Type B pancreatic cell (in vitro differentiated cells): ENCODE measurements at places on chromosomes 12 and 14. TPM values are rescaled to one million over a fixed set of nuclear protein-coding genes. Genes with fewer than 3 reads are reported as not detected.

- no peak for DNase-seq
- peaks cover 34% of the 10 kb centered on the region for H3K27me3 ChIP-seq
- no peak overlapping the region for H3K27ac ChIP-seq
Observed at GRCh38 chr12:48489012-48489411, 6.7 kb downstream of the C12orf54 start.

DNA sequence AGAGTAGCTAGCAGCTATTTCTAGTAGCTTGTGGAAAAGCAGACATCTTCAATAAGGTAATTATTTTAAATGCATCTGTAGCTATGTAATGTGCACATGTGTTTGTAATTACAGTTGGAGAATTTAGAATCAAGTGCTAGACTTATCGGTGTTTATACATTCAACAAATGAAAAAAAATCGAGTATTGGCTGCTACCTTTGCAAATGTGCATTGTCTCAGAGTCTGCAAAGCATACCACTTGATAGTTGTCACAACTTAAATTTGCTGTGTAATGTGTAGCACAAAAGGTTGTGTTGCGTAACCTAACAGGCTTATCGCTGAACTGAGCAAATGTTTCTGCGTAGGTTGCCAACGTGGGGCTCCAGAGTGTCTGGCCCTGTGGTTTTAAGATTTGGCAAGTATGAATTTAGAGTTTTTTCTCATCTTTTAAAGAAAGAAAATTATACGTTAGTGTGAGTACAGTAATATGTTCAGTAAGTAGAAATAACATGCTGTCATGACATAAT is 44.3 kb downstream of the TMTC2 start:
- DNase-seq = no peak
- no peak overlapping the region for H3K27ac ChIP-seq
- H3K36me3 ChIP-seq = peaks cover 22% of the 10 kb centered on the region
- H3K4me3 ChIP-seq = no peak overlapping the region
- H3K4me1 ChIP-seq = peaks cover 4% of the 10 kb centered on the region
- no peaks in the 10 kb centered on the region for H3K27me3 ChIP-seq

DNA sequence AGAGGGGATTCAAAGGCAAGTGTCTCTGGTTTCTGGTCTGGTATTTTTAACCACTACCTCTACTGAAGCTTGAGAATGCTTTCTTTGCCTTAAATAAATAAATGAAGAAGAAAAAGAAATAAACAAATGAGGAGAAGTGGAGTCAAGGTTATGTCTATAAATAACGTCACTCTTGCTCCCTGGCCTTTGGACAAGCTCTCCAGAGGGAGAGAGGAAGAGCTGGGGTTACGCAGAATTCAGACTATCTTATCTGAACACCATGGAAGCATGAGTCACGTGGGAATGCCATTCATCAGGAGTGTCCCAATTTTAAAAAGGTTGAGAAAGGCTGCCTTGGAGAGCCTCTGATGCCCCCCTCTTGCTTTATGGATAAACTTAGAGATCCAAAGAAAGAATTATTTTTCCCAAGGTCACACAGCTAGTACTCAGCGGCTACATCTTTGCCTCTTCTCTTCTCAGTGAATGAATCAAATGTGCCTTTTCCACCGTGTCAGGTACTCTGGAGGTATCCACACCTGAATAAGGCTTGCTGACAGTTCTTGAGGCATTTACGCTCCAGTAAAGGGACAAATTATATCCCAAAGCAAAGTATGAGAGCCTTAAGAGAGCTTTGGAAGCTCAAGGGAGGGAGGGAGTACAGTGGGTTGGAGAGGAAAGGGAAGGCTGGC is 12.9 kb upstream of the MSI1 start:
- DNase-seq = no peak
- no peak overlapping the region for H3K4me3 ChIP-seq
- H3K27ac ChIP-seq = no peak overlapping the region
- H3K36me3 ChIP-seq = no peaks in the 10 kb centered on the region

GRCh38 chr12:42698213-42698612 is 108.7 kb upstream of the PRICKLE1 start:
- no peak overlapping the region for H3K27ac ChIP-seq
- H3K4me3 ChIP-seq = no peak overlapping the region
- H3K4me1 ChIP-seq = peaks cover 5% of the 10 kb centered on the region
- no peak for DNase-seq
- H3K27me3 ChIP-seq = no peaks in the 10 kb centered on the region

- H3K4me1 ChIP-seq = peaks cover 10% of the 10 kb centered on the region
- peak within 1 kb of the TSS; percentile 65 for H3K27ac ChIP-seq
- H3K4me3 ChIP-seq = peak within 1 kb of the TSS; percentile 88
- no peak for DNase-seq
- H3K27me3 ChIP-seq = peaks cover 97% of the 10 kb centered on the region
Observed at GRCh38 chr12:106582641-106583230, at the start of gene RFX4. Gene RFX4, plus strand, starts transcription at chr12:106583004. Its CDS starts 317 bp downstream, at chr12:106583321.

Gene MARCHF9
- 15.0 and 20.1 TPM in 2 replicates for total RNA-seq

DNA sequence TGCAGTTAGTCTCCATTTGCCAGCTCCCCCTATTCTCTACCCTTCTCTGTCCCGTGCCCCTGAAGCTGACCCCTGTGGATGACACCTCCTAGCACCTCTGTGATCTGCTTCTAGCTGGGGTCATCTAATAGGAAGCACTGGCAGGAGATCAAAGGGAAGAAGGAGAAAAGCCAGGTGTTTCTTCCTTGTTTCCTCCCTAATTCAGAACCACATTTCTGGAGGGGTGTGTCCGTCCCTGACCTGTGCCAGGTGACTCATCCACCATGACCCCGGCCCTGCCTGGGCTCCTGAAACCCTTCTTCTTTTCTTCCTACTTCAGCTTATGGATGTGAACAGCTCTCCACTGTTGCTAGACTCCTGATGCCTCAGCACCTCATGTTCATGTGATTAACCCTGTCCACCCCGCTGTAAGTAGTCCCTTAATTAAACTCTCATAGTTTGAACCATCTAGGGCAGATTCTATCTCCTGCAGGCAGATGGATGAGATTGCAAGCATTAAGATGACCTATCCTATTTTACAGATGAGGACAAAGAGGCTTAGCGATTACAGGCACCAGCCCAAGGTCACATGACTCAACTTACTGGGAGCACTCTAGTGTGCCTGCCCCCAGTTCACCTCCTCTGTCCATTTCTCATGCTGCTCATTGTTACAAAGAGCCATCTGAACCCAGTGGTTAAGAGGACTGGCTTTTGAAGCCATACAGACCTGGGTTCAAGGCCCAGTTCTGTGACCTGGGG is 770.5 kb downstream of the MED13L start:
- H3K4me1 ChIP-seq = peaks cover 47% of the 10 kb centered on the region
- no peak for DNase-seq
- no peak overlapping the region for H3K4me3 ChIP-seq
- no peaks in the 10 kb centered on the region for H3K27me3 ChIP-seq
- H3K36me3 ChIP-seq = peaks cover 4% of the 10 kb centered on the region

Gene NELL2
- total RNA-seq = 10.4 and 27.1 TPM in 2 replicates

DNA sequence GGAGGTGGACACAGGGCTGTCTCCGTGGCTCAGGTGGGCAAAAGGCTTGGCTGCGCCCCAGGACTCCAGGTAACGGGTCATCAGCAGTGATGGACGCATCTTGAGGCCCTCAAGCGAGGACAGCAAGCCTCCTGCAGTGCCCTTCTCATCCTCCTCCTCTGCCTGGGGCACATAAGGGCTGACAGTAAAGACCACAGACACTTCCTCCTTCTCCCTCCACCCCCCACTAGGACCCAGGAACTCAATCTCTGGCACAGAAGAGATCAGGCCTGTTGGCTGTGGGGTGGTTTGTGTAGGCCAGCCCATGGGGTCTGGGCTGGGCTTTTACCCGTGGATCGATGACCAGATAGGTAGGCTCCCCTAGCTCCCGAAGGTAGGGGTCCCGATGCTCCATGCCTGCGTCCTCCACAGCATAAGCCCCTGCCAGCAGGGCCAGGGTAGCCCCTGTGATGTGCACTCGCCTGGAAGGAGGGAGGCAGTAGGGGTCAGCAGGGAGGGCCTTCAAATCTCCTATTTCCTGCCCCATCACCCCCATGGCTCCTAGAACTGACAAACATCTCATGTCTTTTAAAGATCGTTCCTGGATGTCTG is 5.7 kb downstream of the ADCY4 start:
- H3K27me3 ChIP-seq = peaks cover 42% of the 10 kb centered on the region
- H3K27ac ChIP-seq = no peak overlapping the region
- peaks cover 13% of the 10 kb centered on the region for H3K4me1 ChIP-seq

DNA sequence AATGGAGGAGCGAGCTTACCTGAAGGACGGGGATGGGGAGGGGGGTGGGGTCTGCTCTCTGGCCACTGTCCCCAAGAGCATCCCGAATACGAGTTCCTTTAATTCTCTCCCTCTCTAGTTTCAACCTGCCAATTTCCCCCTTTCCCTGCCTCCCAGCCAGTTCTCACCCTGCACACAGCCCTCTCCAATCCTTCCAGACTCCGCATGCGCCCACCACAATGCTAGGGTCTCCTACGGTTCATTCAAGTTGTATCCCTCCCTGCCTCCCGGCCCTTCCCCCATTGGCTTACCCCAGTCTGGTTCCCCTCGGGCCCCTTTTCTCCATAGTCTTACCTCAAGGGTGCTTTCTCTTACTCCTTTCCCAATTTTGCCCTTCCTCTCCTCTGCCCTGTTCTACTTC is 708 bp upstream of the IGFBP6 start:
- H3K4me3 ChIP-seq = peak overlapping the region; percentile 89
- peaks cover 36% of the 10 kb centered on the region for H3K4me1 ChIP-seq
- H3K36me3 ChIP-seq = no peaks in the 10 kb centered on the region
- no peak for DNase-seq
- peaks cover 30% of the 10 kb centered on the region for H3K27me3 ChIP-seq
- H3K27ac ChIP-seq = peak overlapping the region; percentile 83

Gene SYCP3
- total RNA-seq = 0.07 TPM in 1 of 2 replicates, not detected in the other

Gene TMTC3
- 34.1 and 38.5 TPM in 2 replicates for total RNA-seq

DNA sequence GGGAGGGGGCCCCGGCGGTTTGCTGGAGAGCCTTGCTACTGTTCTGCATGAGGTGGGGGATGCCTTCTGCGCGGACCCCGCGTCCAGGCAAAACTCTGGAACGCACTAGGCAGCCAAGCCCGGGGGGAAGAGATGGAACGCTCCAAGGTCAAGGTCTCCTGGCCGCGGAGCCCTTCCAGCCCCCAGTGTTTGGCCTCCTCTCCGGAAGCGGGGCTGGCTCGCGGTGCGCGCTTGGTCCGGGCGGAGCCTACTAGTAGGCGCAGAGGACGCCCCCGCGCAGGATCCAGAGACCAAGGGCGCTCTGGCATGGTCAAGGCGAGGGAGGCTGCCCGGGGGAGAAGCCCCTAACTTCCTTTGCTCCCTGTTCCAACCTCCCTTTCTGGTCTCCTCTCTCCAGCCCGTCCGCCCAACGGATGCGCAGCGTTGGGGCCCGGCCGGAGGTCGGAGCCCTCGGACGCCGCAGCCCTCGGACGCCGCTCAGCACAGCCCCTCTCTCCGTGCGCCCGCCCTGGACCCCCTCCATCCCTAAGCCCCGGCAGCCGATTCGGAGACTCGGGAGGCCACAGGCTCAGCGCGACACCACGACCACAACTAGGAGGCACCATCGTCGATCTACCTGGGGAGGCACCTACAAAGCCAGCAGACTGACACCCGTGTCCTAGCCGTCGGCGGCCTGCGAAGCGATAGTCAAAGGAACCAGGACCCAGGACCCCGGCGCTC is 669 bp upstream of the KCNK13 start:
- peaks cover 77% of the 10 kb centered on the region for H3K27me3 ChIP-seq
- no peak overlapping the region for H3K27ac ChIP-seq
- peak overlapping the region; percentile 86 for H3K4me3 ChIP-seq

DNA sequence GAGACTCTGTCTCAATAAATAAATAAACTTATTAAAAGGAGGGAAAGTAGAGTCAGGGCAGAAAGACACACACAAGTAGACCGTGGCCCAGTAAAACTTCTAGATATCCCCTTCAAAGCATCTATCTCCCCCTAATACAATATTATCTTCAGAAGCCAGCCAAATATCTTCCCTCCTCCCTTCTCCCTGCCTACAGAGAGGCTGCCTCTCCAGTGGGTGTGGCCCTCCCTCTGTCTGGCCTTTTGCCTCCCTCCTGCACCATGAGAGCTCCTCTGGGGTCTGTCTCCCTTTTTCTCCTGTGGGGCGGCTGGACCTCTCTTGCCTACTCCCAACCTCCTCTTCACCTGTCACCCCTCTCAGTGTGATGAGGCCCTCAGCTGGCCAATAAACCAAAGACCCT is 139.2 kb downstream of the EGLN3 start:
- no peak overlapping the region for H3K4me3 ChIP-seq
- peaks cover 15% of the 10 kb centered on the region for H3K27me3 ChIP-seq
- H3K4me1 ChIP-seq = peaks cover 5% of the 10 kb centered on the region
- H3K27ac ChIP-seq = no peak overlapping the region
- no peak for DNase-seq

Gene KRT6C
- 0.19 and 0.31 TPM in 2 replicates for total RNA-seq

Gene VWF
- 0.70 and 1.3 TPM in 2 replicates for total RNA-seq

DNA sequence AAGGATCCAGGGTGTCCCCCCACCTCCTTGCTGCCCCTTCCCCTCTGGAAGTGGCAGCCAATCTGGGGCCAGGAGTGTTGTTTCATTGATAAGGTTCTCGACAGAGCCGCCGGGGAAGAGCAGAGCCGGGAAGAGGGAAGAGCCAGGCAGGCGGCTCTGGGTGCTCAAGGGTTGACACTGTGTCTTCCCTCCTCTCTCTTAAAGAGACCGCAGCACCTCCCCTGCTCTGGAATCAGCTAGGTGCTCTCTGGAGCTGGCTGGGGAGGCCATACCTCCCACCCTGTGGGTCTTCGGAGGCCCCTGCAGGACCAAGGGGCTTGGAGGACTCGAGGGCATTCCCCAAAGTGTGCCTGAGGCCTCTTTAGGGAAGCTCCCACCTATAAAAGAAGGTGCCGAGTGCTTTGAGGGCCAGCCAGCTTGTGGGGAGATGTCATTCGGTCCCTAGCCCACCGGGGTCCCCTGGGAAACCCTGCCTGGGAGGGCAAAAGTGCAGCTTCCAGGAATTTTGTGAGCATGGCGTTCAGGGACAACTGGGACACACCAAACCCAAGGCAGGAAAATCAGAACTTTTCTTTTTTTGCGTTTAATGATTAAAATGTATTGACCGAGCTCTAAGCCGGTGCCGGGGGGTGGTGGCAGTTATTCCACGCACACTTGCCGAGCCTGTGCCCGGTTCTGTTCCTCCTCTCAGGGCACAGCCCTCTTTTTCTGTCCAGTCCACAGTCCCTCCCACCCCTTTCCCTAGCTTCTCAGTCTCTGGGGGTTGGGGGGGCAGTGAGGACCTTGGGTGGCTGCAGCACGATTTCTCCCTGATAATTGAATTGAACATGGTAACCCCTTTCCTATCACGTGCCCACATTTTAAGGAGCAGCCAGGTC is 3.0 kb downstream of the SETD1B start:
- H3K4me3 ChIP-seq = peak overlapping the region; percentile 90
- H3K27me3 ChIP-seq = peaks cover 5% of the 10 kb centered on the region
- H3K36me3 ChIP-seq = peaks cover 8% of the 10 kb centered on the region
- no peak for DNase-seq
- peak overlapping the region; percentile 67 for H3K27ac ChIP-seq
- H3K4me1 ChIP-seq = peaks cover 11% of the 10 kb centered on the region

GRCh38 chr14:33430414-33431035 is 491.8 kb downstream of the NPAS3 start:
- peaks cover 8% of the 10 kb centered on the region for H3K4me1 ChIP-seq
- no peaks in the 10 kb centered on the region for H3K27me3 ChIP-seq
- H3K36me3 ChIP-seq = no peaks in the 10 kb centered on the region
- DNase-seq = no peak
- H3K27ac ChIP-seq = no peak overlapping the region

- H3K4me1 ChIP-seq = peaks cover 6% of the 10 kb centered on the region
- DNase-seq = no peak
- no peak overlapping the region for H3K27ac ChIP-seq
- no peaks in the 10 kb centered on the region for H3K36me3 ChIP-seq
- no peak overlapping the region for H3K4me3 ChIP-seq
- H3K27me3 ChIP-seq = no peaks in the 10 kb centered on the region
Observed at GRCh38 chr14:47008732-47009131, 357.2 kb upstream of the RPL10L start.

GRCh38 chr12:50187084-50187900 is 20.1 kb upstream of the CERS5 start:
- H3K4me1 ChIP-seq = peaks cover 15% of the 10 kb centered on the region
- no peaks in the 10 kb centered on the region for H3K27me3 ChIP-seq
- no peaks in the 10 kb centered on the region for H3K36me3 ChIP-seq
- H3K4me3 ChIP-seq = no peak overlapping the region
